Stimulated activated naive B cell treated with anti-CD40 and anti-IgM and Interleukin-4, amounts not matched to agents 10 μg/mL and 1 μg/mL and 100 μg/mL, for 72 hours (primary cell): ENCODE measurements at places on chromosomes 7 and 10.

DNA sequence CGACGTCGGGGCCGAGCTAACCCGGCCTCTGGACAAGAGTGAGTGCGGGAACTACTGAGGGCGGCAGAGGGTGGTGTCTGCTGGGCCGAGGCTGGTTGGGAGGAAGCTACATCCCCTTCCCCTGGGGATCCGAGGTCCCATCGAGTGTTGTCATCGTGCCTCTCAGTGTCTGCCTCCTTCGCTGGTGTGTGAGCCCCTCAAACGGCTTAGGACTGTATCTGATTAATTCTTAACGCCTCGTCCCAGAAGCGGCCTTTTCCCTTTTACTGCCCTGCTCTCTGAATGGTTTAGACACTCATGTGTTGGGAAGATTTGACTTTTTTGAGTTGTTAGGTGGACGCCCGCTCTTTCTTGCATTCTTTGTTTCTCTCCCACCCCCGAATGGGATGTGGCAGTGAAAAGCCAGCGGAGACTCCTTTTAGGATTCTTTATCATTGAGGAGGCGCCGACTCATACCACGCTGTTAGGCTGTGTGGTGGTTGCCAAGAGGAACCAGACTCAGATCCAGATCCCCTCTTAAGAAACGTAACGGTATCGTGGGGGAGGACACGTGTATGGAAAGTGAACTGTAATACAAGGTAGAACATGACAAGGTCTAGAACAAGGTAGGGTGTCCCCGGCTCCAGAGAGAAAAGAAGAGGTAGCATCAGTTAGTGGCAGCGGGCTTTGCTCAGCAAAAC, 631 bp downstream of the SUPV3L1 start:
- DNase-seq = no peak

DNA sequence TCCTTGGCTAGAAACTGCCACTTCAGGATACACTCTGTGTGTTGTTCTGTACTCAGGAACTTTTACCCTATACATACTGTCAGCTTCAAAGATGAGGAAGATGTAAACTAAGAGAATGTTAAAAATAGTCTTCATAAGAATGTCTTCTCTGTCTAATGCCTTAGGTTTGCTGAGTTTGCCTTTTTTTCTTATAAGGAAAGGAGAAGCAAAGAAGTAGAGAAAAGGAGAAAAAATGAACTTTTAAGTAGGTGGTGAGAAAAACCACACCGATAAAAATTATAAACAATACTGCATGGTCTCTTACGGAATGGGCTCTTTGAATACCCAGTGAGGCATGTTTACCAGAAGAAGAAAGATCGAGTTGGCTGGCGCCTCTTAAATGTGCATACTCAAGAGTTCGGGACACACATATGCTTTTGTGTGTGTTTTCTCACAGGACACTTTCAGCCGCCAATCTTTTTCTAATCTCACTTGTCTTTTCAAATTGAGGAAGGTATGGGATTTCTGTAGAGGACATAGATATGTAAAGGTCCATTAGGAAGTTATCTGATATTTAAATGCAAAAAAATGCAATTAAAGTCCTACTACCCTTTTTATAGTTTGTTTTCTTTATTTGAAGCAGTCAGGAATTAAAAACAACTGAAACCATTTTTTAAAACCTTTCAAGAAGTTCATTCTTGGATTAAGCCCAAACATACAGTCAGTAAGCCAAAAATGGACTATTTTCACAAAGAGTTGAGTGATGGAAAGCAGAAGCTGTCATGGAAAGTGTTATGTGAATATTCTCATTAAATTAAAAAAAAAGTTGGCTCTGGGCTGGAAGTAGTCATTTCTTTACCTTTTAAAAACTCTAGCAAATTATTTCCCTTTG, 100.6 kb upstream of the MDFIC start:
- no peak for DNase-seq

DNA sequence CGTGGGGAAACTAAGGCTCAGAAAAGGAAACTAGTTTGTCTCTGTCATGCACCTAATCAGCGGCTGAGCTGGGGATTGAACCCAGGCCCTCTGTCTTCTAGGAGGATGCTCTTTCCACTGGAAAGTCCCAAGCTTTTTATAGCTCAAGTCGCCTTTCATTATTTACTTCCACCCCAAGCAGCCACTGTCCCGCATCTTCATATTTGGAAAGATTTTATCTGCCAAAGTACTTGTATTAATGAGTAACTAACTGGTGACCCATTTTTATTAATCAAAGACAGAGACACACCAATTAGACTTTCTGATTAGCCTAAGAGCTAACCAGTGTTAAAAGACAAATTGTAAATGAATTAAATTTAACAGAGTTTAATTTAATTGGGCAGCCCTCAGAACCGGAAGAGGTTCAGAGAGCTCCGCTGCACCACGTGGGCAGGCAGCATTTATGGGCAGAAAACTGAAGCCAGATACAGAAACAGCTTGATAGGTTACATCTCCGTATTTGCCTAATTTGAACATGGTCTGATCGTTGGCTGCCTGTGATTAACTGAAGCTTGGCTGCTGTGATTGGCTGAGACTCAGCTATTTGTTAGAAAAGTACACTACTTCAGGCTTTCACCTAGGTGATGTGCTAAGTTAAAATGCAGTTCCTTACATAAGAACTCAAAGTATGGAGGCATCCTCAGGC, 78.5 kb upstream of the PDCD4 start:
- DNase-seq = no peak

GRCh38 chr10:20984662-20985061, 87.6 kb upstream of the NEBL start:
- no peak for DNase-seq

GRCh38 chr7:68550027-68550426, 1048.2 kb upstream of the AUTS2 start:
- DNase-seq = no peak

DNA sequence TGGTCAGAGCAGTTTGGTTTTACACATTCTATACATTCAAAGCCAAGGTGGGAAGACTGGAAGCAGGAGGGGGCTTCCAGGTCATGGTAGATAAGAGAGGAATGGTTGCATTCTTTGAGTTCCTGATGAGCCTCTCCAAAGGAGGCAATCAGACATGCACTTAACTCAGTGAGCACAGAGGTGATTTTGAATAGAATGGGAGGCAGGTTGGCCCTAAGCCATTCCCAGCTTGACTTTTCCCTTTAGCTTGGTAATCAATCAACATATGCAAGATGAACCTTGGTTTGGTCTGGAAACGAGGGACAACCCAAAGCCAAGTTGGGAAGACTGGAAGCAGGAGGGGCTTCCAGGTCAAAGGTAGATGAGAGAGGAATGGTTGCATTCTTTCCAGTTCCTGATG, 31.4 kb downstream of the TCERG1L start:
- no peak for DNase-seq

GRCh38 chr7:130865408-130866236, 131.6 kb upstream of the KLF14 start:
- DNase-seq = no peak

GRCh38 chr10:118332948-118333710, 9.0 kb downstream of the FAM204A start:
- DNase-seq = no peak

DNA sequence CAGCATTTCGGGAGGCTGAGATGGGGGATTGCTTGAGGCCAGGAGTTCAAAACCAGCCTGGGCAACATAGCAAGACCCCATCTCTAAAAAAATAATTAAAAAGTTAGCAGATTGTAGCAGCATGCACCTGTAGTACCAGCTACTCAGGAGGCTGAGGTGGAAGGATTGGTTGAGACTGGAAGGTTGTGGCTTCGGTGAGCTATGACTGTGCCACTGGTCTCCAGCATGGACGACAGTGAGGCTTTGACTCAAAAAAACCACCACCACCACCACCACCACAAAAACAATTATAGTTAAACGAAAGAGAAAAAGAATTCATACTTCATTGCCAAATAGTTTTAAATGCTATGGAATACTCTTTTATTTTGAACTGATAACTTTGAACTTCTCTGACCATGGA, 63.4 kb downstream of the VTI1A start:
- no peak for DNase-seq

DNA sequence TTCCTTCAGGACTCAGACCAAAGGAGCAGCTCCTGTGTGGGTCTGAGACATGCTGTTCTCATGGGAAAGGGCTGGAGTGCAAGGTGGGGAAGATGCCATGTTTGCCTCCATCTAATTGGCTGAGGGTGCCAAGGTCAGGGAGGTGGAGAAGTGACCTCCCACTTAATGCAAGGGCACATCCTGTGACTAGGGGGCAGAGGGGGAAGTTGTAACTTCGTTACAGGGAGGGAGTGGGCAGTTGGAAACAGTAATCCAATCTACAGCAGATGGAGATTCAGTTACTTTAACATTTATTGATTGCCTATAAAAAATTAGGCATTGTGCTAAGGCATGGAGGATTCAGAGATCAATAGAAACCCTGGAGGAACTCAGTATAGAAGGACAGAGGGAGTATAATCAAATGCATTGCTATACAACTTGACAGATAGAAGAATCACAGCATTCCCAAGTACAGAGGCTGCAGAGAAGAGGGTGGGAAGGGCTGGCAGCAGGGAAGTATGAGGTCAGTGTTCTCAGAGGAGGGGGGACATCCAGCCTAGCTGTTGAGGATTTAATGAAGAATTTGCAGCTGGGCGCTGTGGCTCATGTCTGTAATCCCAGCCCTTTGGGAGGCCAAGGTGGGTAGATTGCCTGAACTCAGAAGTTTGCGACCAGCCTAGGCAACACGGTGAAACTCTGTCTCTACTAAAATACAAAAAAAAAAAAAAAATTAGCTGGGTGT, 75.9 kb downstream of the CCNY start:
- DNase-seq = no peak

GRCh38 chr7:150621376-150621775, 10.8 kb downstream of the GIMAP6 start:
- DNase-seq = no peak

GRCh38 chr7:6286486-6286885, 14.1 kb upstream of the CYTH3 start:
- DNase-seq = no peak

DNA sequence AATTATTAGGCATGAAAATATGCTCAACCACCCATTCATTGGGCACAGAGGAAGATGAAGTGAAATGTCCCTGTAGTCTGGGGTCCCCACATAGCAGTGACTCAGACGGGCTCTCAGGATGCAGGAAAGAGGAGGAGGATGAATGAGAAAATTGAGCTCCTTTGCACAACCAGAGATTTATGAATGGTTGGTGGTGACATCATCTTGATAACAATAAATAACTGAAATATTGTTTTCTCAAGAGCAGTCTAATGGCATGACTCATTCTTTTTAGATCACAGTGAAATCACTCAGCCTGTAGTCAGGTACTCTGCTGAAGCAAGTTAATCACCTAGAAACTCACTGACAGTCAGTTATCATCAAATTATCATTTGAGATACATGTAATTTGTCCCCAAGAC, 254.1 kb downstream of the RELN start:
- DNase-seq = no peak

DNA sequence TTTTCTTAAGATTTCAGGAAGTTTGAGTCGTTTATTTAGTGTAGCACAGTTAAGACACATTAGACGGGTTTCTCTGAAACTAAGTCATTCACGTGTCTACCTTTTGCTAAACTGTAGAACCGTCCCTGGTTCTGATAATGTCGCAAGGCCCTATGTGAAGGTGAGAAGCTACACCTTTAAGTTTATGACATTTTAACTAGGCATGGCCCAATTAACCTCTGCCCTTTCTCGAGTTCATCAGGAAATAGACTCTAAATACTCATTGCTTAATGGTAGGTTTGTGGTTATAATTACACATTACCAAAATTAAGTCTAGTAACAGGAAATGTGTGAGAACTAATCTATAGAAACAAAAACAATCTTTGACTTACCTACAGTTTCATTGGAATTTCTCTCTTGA, 126.6 kb upstream of the FZD8 start:
- DNase-seq = no peak

DNA sequence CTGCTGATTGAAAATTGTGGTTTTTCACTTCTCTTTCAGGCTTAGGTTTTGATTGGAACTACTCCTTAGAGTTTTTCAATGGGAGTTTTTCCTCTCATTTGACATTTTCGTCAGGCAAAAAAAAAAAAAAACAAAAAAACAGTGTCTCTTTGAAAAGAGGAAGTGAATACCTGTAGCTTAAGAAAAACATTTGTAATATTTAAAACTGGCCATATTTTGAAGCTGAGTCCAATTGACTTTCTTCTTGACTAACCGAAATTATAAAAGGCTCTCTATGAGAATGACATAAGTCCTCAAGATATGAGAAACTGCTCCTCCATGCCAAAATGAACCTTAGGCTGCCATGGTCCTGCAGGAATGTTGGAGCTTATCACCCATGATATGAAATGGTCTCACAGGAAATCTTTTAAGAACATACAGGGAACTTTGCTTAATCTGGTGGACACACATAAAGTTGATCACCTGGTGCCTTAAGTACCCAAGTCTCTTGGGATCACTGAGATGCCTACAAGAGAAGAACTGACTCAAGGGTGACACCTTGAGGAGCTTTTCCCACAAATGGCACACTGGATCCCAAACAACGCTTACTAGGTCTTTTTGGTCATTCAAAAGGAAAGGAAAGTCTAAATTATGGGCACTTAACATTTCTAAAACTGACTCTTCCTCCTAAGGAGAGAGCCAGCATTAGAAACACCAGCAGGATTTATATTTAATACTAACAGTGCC, 263.4 kb downstream of the CDC14C start:
- DNase-seq = no peak

- no peak for DNase-seq
Measured at GRCh38 chr10:117685431-117685830, 142.9 kb downstream of the EMX2 start.

DNA sequence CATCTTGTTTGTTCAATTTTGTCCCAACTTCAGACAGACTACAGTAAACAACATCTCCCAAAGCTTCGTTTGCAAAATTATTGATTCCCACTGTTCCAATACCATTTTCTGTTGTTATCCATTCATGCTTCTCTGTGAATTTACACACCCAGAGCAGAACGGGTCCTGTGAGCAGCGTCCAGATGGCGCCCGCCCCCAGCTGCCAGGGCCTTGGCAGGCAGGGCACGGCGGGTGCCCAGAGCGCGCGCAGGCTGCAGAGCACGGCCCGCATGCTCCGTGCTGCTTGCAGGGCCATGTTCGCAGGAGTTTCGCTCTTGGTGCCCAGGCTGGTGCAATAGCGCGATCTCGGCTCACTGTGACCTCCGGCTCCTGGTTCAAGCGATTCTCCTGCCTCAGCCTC, 32.5 kb upstream of the SEPTIN7 start:
- DNase-seq = no peak

- DNase-seq = no peak
Measured at GRCh38 chr10:124059551-124059950, 33.8 kb downstream of the CHST15 start.

GRCh38 chr10:75146780-75147179, 35.3 kb downstream of the SAMD8 start:
- DNase-seq = no peak

GRCh38 chr7:43384616-43385308, 198.1 kb upstream of the STK17A start:
- DNase-seq = no peak

GRCh38 chr7:138458576-138459412, 1.3 kb upstream of the TRIM24 start:
- DNase-seq = no peak

DNA sequence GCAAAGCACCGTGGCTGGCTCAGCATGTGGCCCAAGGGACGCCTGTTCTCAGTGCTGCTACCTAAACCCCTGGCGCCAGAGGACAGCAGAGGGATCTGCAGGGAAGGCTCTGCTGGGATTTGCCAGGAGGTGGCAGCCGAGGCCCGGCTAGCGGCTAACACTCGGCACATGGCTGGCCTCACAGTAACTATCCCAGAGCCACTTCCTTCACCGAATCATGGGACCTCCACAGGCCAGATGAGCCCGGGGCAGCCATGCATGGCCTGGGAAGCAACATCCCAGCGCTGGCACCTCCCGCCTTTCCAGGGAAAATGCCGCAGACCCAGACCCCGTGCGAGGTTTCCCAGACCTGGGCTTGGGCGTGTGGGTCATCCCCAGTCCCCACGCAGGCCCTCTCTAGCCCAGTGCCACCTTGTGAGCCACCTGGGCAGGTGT, 36.4 kb downstream of the DPYSL4 start:
- peak; percentile 58 for DNase-seq
